D341Med (cell line): ENCODE measurements at places on chromosomes 5 and 9.

GRCh38 chr5:175850119-175850845 is 21.1 kb upstream of the CPLX2 start:
- no peak for DNase-seq

- no peak for DNase-seq
Measured at GRCh38 chr9:117392992-117393391, 21.9 kb downstream of the ASTN2 start.

GRCh38 chr5:117249086-117249815 is 674.6 kb upstream of the SEMA6A start:
- no peak for DNase-seq

DNA sequence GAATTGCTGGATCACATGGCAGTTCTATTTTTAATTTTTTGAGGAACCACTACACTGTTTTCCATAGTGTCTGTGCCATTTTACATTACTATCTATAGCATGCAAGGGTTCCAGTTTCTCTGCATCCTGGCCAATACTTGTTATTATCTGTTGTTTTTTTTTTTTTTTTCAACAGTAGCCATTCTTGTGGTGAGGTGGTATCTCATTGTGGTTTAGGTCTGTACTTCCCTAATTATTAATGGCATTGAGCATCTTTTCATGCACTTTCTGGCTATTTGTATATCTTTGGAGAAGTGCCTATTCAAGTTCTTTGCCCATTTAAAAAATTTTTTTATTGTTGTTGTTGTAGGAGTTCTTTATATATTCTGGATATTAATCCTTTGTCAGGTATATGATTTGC is 97.7 kb downstream of the GDNF start:
- no peak for DNase-seq

DNA sequence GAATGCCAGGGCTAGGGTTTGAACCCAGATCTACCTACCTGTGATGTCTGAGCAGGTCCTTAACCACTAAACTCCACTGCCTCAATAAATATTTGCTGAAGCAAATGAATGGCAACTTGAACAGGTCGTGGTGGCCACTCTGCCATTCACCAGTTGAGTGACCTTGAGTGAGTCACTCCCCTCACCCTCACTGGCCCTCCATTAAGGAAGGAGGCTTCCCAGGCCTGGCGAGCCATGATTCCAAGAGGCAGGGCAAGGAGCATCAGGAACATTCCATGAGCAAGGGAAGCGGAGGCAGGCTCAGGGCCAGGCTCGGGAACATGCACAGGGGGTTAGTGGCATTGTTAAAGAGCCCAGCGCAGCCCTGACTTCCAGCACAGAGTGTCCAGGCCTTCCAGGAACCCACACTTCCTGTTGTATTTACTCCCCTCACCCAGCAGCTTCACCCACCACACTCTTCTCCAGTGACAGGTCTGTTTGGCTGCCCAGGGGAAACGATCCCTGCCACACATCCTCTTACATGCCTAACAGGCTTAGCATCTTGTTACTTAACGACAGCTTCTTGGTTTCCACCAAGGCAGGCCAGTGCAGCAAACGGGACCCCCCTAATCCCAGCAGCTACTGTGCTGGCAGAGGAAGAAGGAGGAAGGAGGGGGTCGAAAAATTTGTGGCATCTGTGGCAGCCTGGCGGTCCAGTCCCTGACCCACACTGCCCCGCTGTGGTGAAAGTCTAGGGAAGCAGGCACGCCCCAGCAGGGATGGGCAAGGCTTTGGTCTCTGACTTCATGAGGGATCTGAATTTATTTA is 43.7 kb upstream of the TTC1 start:
- peak; percentile 79 for DNase-seq

DNA sequence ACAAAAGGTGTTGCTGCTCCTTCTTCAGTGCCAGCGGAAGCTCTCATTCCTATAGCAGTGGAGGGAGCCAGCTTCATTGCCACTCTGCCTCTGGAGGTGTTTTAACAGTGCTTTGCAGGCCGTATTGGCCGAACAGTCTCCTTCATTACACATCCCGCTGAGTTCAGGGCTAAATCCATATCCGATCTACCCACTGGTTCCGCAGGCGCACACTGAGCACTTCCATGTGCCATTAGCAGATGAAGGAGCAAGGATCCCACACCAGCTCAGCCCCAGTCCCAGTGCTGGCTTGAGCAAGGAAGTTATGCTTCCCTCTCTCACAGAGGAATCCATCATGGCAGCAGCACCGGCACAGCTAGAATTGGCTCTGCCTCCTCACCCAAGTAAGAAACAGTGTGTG is 121.2 kb upstream of the IRX2 start:
- no peak for DNase-seq

GRCh38 chr5:157582731-157583620 is 7.4 kb upstream of the ADAM19 start:
- DNase-seq = no peak

DNA sequence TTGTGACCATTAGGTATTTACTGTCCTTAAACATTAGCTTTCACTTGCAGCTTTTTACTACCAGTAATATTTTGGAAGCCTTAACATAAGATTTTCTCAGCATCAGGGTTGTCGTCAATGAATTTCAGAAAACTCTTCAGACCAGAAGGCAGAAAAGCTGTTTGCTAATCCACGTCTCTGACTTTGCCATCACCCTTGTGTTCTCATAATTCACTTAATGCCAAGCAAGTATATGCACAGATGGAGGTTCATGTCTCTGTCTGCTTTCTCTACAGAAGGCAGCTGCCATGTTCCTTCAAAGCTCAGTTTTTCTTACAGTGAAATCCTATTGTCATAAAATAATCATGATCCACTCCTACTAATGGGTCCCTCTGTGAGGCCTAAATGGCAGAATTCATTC is 37.7 kb upstream of the LRRC19 start:
- DNase-seq = peak; percentile 22

- no peak for DNase-seq
Measured at GRCh38 chr9:92735636-92736562, 28.7 kb downstream of the BICD2 start.

- no peak for DNase-seq
Measured at GRCh38 chr5:54390539-54391031, 64.9 kb upstream of the HSPB3 start.

GRCh38 chr9:135246248-135247205 is 159.1 kb downstream of the OLFM1 start:
- no peak for DNase-seq

- no peak for DNase-seq
Measured at GRCh38 chr9:122051351-122052321, 41.5 kb downstream of the TTLL11 start.

- DNase-seq = no peak
Measured at GRCh38 chr5:120535900-120536299, 71.8 kb downstream of the PRR16 start.

DNA sequence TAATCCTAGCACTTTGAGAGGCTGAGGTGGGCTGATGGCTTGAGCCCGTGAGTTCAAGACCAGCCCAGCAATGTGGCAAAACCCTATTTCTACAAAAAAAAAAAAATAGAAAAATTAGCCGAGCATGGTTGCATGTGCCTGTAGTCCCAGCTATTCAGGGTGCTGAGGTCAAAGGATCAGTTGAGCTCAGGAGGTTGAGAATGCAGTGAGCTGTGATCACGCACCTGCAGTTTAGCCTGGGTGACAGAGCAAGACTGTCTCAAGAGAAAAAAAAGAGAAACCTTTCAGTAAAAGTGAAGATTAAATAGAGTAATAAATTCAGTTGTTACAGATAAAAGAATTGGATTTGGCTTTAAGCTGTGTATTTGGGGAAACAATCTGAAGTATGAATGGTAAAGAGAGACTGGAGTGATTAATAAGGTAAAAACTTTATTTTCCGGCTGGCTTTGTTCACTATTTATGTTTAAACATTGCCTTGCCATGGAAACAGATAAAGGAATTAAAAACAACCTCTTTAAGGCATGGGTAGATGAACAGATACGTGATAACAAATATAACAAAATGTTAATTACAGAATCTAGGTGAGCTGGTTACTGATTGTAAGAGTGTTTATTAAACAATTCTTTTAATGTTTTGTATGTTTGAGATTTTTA is 56.0 kb upstream of the PCAT7 start:
- no peak for DNase-seq

DNA sequence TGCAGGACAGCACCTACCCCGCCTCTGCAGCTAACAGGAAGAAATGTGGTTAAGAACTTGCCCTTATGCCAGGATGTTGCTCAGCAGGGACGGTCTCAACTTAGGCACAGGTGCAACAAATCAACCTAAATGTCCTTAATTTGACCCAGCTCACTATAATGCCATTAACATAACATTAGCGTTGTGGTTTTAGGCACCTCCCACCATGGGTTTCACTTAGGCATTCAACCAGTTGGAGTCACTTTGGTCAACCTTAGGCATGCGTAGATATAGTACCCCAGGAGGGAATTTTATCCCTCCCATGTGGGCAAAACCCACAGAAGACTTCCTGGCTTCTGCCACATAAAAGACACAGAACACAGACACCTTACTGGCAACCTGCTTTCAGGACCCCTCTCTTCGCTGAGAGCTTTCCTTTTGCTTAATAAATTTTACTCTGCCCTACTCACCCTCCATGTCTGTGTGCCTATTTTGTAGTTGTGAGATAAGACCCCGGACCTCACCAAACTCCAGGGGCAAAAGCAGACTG is 8.7 kb upstream of the ERAP1 start:
- DNase-seq = no peak

GRCh38 chr5:36726317-36726716 is 119.9 kb downstream of the SLC1A3 start:
- DNase-seq = no peak

DNA sequence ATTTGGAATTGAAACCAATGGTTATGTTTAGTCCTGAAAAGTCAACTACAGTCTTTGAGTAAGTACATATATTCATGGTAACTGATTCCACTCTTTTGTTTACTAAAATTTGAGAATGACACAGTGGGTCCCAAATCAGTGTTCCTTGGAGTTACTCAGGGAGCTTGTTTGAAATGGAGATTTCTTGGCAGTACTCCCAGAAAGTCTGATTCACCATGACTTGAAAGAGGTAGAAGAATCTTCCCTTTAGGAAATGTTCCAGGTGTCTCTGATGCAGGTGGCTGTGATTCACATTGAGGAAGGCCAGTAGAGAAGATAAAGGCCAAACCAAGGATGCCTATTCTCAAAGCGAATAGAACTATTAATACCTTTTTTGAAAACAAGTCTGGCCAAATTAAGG is 1078.3 kb downstream of the CDH12 start:
- DNase-seq = no peak

DNA sequence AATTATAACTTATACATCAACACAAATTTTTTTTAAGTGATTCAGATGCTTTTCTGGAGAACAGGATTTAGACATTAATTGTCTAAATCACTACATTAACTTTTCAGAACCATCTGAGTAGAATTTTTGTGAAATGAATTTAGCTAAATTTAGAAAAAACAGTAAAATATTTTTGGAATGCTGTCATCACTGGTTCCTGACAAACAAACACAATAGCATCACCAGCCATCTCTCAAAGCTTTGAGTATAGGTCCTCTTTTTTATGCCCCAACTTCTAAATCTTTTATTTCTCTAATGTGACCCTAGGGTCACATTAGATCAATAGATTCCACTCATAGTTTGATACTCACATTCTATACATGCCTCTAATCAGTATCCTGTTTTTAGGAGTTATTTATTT is 104.6 kb downstream of the PRR16 start:
- no peak for DNase-seq

- no peak for DNase-seq
Measured at GRCh38 chr9:134405527-134405926, 79.3 kb downstream of the RXRA start.

- DNase-seq = no peak
Measured at GRCh38 chr5:143101121-143101520, 302.4 kb downstream of the NR3C1 start.

DNA sequence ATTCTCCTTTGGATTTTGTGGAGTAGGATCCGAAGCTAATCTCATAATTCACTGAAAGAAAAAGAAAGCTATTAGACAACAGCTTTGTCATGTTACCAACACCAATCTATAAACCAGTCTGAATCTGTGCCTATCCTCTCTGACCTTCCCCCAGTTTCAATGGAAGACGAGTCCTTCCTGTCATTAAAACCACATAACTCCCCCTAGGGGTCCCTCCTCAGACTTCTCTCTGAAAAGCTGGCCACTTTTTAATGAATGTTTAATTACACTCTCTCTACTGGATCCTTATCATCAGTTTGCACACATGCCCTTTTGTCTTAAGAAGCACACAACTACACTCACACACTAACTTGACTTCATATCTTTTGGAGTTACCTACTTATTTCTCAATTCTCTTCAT is 98.0 kb upstream of the TSLP start:
- no peak for DNase-seq

GRCh38 chr5:43412644-43413043 is 453 bp upstream of the CCL28 start:
- DNase-seq = no peak

DNA sequence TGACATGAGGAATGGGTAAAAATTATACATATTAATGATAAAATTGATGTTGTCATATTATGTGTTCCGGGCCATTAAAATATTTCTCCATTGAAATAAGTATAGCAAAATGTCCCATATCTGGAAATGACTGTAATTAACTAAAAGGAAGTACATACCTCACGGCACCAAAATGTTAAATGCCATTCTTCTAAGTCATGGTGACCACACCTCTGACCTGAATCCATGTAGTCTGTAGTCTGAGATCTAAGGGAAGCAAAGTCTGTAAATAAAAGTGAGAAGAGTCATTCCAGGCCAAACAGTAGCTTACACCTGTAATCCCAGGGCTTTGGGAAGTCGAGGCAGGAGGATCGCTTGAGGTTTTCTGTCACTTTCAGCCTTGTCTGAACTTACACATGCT is 8.7 kb upstream of the GDA start:
- DNase-seq = no peak

GRCh38 chr9:35085078-35085477 is 5.3 kb upstream of the FANCG start:
- DNase-seq = no peak

DNA sequence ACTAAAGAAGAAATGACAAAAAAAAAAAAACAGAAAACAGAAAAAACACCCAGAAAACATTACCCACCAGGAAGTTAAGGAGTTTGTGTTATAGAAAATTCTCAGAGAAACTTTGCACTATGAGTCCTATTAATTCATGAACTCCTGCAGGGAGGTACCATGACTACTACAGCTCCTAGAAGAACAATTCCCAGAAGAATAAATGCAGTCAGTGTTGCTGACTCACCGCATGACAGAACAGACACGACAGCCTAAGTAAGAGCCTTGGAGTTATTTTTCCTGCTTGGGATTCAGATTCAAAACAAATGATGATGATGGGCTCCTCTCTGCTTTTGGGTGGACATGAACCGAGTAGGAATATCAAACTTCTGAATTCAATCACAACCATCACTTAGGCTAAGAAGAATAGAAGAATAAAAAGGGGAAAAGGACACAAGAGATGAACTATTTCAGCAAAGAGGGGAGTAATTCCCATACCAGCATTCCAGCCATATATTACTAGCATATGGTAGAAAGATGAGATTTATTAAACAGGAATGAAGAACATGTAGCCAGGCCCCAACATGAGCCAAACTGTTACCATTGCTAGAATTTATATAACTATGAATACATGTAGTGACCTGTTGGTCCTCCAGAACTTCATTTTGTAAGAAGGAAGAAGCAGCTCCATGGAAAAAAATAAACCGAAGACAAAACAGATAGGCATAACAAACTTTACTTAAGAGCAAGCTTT is 209.6 kb upstream of the PDE4D start:
- DNase-seq = no peak

GRCh38 chr9:7259544-7260241 is 501.9 kb downstream of the KDM4C start:
- no peak for DNase-seq

- DNase-seq = no peak
Measured at GRCh38 chr5:116475338-116475737, 99.3 kb downstream of the SEMA6A start.
